ENCODE measurements at places on chromosomes 7 and 10.

GRCh38 chr10:103688491-103688890, 166.9 kb downstream of the SH3PXD2A start:
- DNase-seq, result no peak

DNA sequence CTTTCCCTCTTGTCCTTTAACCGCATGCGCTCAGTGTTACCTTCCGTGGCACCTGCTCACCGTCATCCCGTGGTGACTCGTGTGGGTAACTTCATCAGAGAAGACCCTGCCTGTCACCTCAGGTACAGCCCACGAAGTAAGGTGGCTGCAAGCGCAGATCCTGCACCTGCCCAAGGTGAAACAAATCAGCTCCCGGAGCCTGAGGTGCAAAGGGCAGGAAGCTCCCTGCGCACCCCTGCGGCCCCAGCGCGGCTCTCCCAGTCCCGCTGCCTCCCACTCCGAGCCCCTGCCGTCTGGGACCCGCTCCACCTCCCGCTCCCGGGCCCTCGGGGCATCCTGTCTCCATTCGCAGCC, 110.9 kb upstream of the LANCL2 start:
- no peak for DNase-seq

DNA sequence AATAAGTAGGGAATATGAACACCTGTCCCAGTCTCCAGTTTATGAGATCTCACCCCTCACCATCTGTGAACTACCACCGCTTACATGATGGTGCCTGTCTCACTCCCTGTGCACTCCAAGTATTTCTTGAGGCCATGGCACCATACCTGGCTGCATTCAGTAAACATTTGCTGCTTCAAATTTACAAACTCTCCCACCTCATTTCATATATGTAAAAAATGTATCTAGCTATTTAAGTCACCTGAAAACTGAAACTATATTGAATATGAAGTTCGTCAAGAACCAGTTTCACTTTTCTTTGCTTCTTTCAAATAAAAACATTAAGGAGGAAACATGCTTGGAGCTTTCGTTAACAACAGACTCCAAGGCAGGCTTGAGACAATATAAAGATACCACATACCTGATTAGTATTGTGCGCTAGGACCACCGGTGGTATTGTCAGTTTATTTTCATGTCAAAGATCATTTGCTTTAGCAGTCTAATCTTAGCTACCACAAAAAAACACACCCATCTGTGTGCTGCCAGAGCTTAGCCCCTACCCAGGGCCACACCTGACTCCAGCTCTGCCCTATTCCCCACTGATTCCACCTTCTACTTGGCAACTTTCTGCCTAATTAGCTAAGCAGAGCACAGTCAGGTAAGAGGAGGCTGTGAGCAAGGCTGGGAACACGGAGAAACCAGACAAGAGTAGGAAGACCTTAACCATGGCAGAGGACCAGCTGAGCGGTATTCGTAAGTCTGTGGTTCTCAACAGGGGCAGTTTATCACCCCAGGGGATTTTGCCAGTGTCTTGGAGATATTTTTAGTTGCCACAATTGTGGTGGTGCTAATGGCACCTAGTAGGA, 92.0 kb downstream of the ZFAND4 start:
- no peak for DNase-seq

GRCh38 chr10:77887631-77888355, 38.8 kb downstream of the DLG5 start:
- DNase-seq, result no peak

- DNase-seq, result no peak
Measured at GRCh38 chr10:119316002-119316358, 108.6 kb downstream of the GRK5 start.

DNA sequence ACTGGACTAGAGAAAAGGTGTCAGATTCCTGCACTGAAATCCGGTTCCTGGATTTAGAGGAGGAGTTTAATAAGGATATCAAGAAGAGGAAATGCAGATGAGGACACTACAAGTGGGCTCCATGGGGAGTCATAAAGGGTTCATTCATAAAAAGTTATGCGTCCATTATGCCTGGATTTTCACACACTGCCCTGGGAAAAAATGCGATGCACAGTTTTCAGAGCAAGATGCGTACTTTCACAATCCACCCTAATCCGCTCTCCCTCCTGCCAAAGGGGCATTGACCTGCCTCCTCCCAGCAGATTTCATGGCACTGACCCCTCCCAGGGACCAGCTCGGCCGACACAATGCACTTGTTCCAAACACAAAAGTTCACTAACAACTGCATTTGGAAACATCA, 42.2 kb upstream of the OPALIN start:
- no peak for DNase-seq

DNA sequence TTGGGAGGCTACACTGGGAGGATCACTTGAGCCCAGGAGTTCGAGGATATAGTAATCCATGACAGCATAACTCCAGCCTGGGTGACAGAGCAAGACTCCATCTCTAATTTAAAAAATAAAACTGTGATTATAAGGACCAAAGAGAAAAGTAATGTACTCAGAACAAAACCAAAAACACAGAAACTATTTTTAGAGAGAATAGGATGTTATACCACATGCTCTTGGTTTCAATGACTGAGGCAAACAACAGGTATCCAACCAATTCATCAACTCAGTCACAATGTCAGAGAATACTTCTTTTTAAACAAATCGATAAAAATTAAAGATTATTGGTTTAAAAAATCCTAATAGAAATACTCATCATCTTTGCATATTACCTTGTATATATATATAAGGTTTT, 186.7 kb downstream of the TPK1 start:
- no peak for DNase-seq

- no peak for DNase-seq
Measured at GRCh38 chr7:52771177-52771576, 264.3 kb upstream of the POM121L12 start.

DNA sequence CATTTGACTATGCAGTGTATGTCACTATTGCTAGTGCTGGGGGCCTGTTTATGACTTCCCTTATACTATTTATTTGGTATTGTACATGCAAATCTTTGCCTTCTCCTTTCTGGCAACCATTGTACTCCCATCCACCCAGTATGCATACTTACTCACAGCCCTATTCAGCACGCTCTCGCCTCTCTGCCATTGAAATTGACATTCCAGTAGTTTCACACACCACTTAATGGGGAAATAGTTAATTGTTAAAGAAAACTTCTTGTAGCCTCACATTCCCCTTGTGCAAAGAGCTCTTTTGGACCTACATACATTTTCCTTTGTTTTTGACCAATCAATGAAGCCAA, 9.9 kb downstream of the CLDN12 start:
- no peak for DNase-seq

Data from RCC 7860 (cell line).